ENCODE measurements at places on chromosomes 4 and X. TPM values are rescaled to one million over a fixed set of nuclear protein-coding genes. Genes with fewer than 3 reads are reported as not detected.

DNA sequence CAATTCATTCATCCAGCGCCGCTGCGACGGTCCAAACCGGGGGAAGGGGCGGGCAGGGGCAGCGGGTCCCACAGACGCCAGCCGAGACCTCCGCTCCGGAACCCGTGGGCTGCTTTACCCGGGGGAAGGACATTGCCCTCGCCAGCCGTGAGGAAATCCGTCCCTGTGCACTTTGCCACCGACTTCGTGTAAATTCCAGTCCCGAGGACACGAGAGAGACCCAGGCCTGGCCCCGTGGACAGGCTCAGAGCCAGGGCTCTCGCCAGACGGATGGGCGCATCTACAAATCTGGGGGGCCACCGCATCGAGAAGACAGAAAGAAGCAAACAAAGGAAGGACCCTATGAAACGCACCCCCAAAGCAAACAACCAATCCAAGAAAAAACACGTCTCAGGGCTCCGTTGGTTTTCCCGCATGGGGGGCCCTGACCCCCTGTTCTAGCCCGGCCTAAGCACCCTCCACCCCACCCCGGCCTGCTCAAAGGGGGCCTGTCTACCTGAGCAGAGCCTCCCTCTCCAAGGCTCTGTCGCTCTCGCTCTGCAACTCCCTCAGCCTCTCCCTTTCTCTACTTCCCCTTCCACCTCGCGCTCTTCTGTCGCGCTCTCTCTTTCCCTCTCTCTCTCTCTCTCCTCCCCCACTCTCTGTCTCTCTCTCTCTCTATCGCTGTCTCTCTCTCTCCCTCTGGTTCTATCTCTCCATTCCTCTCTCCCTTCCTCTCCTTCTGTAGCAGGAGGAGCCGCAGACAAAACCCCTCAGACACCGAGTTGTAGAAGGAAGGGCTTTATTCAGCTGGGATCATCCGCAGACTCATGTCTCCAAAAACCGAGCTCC lies 11.3 kb downstream of the FRG2 start:
- DNase-seq: no peak

Gene SNX12
- total RNA-seq: 31.2 TPM

DNA sequence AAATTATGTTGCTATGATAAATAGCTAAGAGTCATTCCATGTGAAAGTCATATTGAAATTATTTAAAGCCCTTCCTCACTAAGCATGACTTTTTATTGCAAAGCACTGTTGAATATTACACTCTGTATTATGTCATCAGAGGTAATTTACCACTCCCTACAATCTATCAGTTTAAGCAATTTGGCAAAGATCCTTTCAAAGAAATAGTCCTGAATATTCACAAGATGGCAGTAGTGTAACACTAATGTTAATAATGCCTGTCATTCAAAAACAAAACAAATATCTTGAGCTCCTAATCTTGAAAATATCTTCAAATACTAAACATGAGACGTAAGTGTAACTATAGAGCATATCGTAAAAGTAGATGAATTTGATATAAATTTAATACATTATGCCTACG lies 208.6 kb upstream of the TECRL start:
- no peak for DNase-seq

Gene EDNRA
- total RNA-seq: 31.4 TPM

Gene EDA2R
- total RNA-seq: 0.43 TPM

Gene PDZD11
- 17.8 TPM for total RNA-seq

GRCh38 chr4:3485011-3485791 lies 22.1 kb downstream of the DOK7 start:
- no peak for DNase-seq

Gene ADAM29
- total RNA-seq: not detected

Gene TRIM61
- not detected for total RNA-seq

Gene ARX
- not detected for total RNA-seq

Gene GYG2
- 0.64 TPM for total RNA-seq

DNA sequence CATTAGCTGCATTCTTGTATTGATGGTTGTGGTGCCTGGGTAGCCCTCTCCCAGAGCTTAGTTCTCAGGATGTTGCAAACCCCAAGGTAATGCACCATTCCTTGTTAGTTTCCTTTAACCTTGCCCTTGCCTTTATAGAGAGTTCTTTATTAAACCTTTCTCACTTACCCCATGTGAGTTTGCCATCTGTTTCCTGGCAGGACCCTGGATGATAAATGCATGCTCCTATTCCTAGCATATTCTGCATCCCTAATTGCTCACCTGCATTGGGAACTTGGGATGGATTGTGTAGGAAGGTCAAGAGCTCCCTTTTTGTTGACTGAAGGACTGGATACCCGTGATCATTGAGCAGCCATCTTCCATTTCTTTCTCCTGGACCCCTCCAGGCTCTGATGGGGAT lies 59.9 kb upstream of the AP1S2 start:
- no peak for DNase-seq

- DNase-seq: no peak
These were observed 520.0 kb downstream of the IL1RAPL1 start for GRCh38 chrX:29107231-29107630.

- no peak for DNase-seq
These were observed 856.6 kb downstream of the CENPC start for GRCh38 chr4:66688674-66689073.

Gene TMEM150C
- total RNA-seq: 5.4 TPM

GRCh38 chr4:134027931-134028330 lies 173.7 kb downstream of the PABPC4L start:
- no peak for DNase-seq

- no peak for DNase-seq
These were observed 180.3 kb downstream of the EVC2 start for GRCh38 chr4:5528031-5528436.

Gene SERPINA7
- total RNA-seq: 0.75 TPM

DNA sequence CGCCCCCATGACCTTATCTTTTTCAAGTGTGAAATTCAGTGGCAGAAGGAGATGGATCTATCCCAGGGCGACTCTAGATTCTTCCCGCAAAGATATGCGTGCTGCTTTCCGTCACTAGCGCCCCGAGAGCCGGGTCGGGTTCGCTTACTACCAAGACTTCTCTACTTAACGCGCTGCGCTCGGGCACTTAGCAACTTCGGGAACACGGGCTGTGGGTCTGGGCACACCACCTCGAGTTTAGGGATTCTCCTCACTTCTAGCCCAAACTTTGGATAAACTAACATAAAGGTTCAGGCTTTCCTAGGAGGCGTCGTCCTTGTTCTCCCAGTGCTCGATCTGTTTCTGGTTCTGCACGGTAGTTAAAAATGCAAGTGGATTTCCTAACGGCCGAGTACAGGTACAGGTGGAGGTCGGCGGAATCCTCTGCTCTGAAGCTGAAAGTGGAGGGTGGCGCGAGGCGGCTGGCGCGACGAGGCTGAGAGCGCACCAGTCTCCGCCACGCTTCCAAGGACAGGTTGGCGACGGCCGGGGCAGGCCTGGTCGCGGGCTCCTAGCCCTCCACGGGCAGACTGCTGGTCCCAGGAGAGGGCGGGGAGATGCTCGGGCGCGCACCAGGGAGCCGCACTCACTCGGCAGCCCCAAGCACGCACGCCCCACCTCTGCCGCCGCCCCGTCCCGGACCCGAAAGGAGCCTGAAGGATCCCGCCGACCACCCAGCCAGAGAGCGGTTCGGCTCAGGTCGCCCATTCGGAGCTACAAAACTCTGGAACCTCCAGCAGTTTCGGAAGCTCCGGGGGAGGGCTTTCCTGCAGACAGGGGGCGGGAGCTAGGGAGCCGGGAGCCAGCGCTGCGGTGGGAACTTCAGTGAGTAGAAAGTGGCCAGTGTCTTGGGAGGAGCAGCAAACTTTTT lies 100.8 kb upstream of the TENM3 start:
- DNase-seq: no peak

Gene RNF212
- total RNA-seq: not detected

GRCh38 chr4:35541888-35542213 lies 702.5 kb downstream of the ARAP2 start:
- no peak for DNase-seq

Gene HTN1
- not detected for total RNA-seq

GRCh38 chrX:42857766-42858165 lies 79.8 kb upstream of the PPP1R2C start:
- no peak for DNase-seq

GRCh38 chr4:101071241-101071640 lies 276.1 kb downstream of the PPP3CA start:
- DNase-seq: no peak

Gene RBM41
- total RNA-seq: 4.6 TPM

DNA sequence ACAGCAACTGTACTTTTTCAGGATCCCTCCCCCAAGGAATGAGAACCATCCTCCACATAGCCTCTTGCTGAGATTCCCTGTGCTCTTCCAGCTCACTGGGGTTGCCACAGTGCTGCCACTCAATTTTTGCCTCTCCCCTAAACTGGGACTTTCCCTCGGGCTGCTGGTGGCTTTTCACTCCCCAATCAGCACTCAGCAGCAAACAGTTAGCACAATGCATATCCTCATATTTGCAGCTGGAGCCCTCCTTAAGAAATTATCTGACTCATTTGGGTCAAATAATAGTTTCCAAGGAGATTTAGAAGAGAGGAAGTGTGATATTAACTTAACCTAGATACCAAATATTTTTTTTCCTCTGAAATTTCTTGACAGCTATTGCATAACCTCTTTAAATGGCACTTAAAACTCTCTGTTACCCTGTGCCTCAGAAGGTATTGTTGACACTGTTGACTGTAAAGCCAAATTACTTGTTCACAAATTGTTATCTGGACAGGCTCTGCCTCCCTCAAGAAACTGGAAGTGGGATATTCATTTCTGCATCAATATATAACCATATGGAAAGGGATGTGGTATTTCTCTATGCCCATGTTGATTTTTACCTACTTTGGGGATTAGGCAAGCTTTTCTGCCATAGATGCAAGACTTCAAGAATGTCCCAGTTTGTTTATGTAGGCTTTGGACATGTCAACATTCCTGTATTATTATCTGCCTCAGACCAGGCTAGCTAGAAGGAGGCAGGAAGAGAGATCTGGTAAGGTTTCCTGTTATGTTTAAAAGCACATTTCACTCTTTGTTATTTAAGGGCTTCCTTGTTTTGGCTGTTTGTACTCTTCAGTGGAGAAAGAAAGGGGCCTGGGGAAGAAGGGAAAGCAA lies 58.0 kb downstream of the SEPTIN11 start:
- DNase-seq: no peak

GRCh38 chr4:78756776-78757175 lies 19.4 kb upstream of the BMP2K start:
- DNase-seq: no peak

Gene FGFR3
- total RNA-seq: 3.7 TPM

- DNase-seq: no peak
These were observed 103.5 kb upstream of the NOCT start for GRCh38 chr4:138911909-138912703.

- no peak for DNase-seq
These were observed 34.7 kb upstream of the PRKX start for GRCh38 chrX:3748052-3748559.

DNA sequence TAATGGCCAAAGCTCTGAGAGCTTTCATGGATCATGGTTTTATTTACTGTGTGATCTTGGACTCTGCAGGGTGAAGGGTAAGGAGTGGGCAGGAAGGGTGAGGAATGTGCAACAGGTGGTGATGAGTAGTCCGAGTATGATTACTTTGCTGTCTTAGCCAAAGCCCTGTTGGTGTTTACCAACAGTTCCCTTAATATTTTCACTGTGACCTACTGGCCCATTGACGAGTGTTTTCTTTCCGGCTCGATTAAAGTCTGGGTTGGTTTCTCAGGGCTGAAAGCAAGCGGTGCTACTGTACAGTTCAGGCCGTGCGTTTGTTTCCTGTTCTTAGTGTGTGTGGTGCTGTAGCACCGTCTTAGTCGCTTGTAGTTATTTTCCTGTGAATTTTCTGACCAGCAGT lies 2.6 kb downstream of the ARHGAP24 start:
- no peak for DNase-seq

- DNase-seq: no peak
These were observed 4.8 kb upstream of the JCHAIN start for GRCh38 chr4:70671091-70671490.

DNA sequence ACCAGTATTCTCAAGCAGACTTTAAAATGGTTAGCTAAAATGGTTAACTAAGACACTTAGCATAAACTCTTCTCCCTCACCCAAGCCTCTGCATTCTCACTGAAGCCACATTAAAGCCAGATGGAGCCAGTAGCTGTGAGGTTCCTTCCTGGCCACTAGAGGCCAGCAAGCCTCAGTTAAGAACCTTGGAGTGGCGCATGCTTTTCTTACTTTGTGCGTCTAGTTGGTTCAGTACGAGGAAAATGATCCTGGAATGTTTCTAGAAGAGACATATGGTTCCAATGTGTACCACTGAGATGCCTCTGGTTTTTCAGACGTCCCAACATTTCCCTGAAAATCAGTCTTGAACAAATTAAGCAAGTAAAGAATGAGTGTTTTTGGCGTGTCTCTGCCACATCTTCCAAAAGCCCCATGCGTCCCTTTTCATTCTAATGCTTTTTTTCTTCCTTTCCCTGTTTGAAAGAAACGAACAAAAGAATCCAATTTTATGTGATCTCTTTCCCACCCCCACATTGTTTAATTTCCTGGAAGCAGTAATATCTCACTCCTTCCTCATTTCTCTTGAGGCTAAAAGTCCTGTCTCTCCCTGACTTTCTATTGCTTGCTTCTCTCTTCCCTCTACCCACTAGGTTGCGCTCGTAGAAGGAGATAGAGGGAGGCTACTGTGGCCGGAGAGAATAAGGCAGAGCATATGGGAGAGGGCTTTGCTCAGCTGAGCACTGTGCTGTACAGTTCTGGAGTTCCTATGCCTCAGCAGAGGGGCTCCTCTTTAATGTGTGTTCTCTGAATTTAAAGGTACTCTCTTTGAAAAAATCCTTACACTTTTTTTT lies 82.9 kb upstream of the TAB3 start:
- DNase-seq: no peak

DNA sequence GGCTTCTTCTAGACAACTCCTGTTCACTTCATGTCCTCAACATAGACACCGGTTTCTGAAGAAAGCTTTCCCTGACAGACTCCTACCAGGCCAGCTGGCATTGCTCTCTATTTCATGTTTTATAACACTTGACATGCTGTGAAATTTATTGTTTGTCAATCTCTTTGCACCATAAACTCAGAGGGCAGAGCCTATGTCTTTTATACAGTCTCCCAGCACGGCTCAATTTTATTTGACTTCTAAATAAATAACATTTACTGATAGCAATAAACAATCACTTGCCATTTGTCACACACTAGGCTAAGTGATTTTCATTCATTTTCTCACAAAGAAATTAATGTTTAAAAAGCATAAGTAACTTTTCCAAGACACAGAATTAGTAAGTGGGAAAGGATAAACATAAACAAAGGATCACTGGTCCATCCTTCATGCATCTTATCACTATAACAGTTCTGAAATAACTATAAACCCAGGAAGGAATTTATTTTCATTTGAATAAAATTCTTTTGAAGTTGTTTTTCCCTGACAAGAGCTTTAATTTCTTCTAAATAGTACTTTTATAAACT lies 577.6 kb downstream of the TECRL start:
- DNase-seq: no peak

GRCh38 chr4:88979276-88979675 lies 77.7 kb downstream of the FAM13A start:
- no peak for DNase-seq

- DNase-seq: no peak
These were observed 380.6 kb downstream of the MAPK10 start for GRCh38 chr4:85979276-85979675.

GRCh38 chrX:112266136-112266535 lies 183.6 kb upstream of the TRPC5 start:
- no peak for DNase-seq

GRCh38 chr4:185020863-185021761 lies 2.8 kb downstream of the HELT start:
- DNase-seq: no peak

Data from ascending aorta (tissue), 2 donors.